ENCODE measurements at places on chromosomes 1 and 21.

- no peak for DNase-seq
These were observed 1.4 kb downstream of the TTC39A start for GRCh38 chr1:51328926-51329325.

GRCh38 chr21:32163386-32163785 is 115.5 kb downstream of the MIS18A start:
- no peak for DNase-seq

- peak; percentile 78 for DNase-seq
These were observed 15.8 kb upstream of the S100A11 start for GRCh38 chr1:152052606-152053005.

- no peak for DNase-seq
These were observed 122.5 kb downstream of the ATG4C start for GRCh38 chr1:62906428-62906886.

DNA sequence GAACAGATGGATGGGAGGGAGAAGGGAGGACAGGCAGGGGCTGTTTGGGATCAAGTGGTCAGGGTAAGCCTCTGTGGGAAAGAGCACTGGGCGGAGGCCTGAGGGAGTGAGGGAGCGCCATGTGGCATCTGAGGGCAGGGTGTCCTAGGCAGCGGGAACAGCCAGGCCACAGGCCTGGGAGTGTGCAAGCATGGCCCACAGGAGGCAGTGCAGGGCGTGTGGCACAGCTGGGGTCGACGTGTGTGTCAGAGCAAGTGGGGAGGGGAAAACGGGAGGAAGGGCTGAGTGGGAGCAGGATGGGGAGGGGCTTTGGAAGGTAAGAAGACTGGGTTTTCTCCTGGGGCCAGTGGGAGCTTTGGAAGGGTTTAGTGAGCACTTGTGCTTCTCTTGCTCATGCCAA is 143.4 kb downstream of the SYF2 start:
- DNase-seq, result no peak

GRCh38 chr1:192592981-192593708 is 17.6 kb downstream of the RGS1 start:
- no peak for DNase-seq

- DNase-seq, result no peak
These were observed 140.8 kb downstream of the LHX8 start for GRCh38 chr1:75274920-75275506.

DNA sequence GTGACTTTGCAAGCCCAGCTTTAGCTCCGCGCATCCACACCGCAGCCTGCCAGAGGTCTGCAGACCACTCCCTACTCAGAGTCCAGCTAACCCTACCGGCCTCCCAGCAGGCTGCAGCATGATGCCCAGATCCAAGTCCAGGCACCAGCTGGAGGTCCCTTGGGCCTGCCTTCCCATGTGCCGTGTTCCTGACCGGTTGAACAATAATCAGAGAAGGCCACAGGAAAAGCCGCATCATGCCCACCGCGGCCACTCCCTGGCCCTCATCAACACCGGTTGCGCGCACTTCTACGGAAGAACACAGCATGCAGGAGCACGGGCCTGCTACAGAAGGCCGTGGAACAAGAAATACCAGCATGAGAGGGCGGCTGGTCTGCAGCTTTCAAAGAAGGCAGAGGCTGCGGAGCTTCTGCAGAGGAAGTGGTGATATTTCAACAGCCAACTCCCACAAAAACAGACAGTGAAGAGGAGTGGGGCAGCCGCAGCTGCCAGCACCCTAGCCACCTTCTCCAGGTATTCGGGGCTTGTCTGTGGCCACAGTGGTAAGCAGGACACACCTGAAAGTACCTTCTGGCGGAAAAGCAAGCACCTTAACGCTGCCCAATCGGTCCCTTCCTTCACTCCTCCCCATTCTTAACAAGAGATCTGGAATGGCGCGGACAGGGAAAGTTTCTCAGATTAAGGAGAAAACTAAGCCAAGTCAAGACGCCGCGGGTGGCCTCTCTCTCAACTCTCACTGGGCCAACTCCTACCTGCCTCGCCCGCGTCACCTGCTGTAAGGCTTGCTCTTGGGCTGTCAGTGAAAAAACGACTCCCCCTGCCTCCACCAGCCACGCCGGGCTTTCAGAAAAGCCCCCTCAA is 1.5 kb downstream of the PGBD5 start:
- DNase-seq, result no peak

DNA sequence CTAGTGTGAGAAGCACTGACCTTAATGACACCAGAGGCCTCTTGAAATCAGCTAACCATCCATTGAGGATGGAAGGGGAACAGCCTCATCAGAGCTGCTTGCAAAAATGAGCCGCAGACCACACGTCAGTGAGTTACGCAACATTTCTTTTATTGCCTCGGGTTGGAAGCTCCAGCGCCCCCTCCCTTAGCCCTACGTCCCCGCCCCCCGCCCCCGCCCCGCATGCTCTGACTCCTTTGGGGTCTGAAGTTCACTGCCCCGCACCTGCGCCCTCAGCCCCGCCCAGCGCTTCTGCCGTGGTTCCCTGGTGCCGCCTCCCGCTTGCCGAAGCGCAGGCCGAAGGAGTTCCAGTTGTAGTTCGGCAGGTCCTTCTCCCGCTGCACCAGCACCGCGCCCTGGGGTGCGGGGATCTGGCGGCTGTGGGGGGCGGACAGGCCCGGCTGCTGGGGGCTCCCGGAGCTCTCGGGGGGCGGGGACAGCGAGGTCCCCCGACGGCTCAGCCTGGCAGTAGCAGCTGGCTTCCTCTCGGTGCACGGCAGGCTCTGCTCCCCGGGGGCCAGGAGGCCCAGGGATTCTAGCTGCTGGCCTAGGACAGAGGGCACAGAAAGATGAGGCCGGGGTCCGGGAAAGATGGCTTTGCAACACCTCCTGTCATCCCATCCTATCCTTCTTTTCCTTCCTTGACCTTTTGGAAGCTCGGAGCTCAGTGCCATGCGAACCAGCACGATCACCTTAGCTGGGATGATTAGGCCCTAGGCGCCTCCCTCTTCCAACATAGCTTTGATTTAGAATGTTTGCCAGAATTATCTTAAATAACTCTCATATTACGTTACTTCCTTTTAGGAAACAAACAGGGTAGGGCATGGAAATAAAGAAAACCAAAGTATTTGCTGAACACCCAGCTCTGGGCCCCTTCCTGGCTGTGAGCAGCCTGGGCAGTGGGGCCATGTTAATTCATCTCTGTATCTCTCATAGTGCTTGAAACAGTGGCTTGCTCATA is 5.8 kb downstream of the KISS1 start:
- no peak for DNase-seq

- no peak for DNase-seq
These were observed 29.0 kb downstream of the DHCR24 start for GRCh38 chr1:54857746-54858561.

GRCh38 chr1:116033322-116033721 is 57.0 kb downstream of the SLC22A15 start:
- DNase-seq, result no peak

DNA sequence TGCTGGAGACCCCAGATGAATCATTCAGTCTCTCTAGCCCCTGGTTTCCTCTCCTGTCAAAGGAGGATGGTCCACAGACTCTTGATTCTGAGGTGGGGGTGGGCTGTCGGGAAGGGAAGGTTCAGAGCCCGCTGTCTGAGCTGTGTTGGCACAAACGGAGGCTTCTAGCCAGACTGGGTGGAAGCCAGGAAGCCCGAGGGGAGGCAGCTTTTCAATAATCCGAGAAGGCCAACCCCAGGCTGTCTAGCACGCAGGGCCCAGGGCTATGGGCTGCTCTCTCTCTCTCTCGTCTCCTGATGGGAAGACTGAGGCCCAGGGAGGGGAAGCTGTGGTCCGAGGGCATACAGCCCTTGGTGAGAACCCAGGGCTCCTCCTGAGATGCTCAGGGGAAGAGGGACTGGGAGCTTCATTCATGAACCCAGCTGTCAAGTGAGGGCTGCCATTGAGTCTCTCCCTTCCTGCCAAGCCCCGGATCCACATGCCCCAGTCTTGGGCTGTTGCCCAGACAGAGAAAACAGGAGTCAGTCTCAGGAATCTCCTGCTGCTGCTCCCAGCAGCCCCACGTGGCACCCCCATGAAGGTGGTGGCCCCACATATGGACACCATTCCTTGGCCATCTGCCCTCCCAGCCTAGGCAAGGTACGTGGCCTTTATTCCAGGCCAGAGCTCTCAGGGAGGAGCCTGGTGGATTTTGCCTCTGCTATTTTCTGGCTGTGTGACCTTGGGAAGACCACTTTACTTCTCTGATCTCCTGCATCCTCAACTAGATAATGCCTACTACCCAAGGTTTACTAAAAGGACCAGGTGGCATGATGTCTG is 44.4 kb downstream of the RAP1GAP start:
- DNase-seq, result no peak

GRCh38 chr1:109895720-109896504 is 14.7 kb upstream of the CSF1 start:
- no peak for DNase-seq

- DNase-seq, result no peak
These were observed 63.1 kb downstream of the ELK4 start for GRCh38 chr1:205568469-205569361.

DNA sequence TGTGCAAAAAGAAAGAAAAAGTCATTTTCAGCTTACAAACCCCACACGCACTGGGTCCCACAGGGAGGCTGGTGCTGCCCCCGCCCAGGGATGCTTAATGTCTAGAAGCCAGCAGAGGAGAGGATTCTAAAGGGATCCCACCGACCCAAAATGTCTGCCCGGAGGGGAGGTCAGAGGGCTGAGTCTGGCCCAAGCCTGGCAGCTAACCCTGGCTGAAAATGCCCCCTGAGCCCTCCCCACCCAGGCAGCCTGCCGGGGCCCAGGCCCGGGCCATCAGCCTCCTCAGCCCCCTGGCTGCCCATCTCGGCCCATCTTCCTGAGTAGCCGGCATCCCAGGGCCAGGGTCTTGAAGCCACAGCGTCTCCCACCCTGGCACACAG is 33.5 kb downstream of the ACOT7 start:
- DNase-seq, result no peak

GRCh38 chr1:163872067-163872466 is 550.3 kb downstream of the NUF2 start:
- no peak for DNase-seq

- no peak for DNase-seq
These were observed 18.4 kb downstream of the CCT3 start for GRCh38 chr1:156319664-156320063.

DNA sequence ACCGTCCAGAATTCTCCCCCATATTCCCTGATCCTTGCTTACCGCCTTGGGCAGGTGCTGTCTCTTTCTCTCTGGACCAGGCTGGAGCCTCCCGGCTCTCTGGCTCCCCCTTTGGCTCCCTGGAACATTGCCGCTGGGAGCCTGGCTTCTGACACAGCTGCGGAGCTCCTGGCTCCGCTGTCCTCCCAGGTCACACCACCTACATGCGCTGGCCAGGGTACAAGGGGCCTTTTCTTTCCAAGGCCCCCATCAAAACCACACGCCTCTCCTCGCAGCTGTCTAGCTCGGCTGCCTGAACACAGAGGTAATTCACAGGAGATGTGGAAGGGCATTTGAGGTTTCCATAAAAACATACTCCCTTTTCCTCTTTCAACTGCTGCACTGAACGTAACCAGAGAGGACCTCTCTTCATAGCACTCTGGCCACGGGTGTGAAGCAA is 7.5 kb upstream of the ZNF648 start:
- DNase-seq, result no peak

- DNase-seq, result no peak
These were observed 339.2 kb upstream of the KAZN start for GRCh38 chr1:14259191-14259757.

GRCh38 chr1:108179018-108179417 is 21.1 kb downstream of the SLC25A24 start:
- DNase-seq, result no peak

DNA sequence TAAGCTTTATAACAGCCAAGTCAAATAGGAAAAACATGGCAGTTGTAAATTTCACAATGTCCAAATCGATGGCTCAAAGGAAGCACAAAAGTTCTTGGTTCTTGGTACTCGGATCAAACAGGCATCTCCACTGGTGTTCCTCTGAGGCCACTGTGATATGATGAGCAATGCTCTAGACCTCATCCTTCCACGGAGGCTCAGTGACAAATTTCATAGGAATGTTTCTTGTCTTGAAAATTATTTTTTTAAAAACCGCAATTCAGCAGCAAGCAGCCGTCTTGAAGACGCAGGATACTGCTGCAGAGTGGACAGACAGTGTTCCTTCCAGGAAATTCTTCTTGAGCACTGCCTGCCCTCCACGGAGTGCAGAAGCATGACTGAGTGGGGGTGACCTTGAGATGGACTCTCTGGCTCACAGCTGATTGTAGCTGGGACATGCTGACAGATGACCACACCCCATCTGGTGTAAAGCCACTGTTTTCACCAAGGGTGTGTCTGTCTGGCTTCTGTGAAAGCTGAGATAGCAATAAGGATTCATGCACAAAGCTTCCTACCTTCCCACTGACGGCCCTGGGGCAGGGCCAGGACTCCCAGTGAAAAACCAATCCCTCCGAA is 61.9 kb downstream of the TIAM1 start:
- no peak for DNase-seq

DNA sequence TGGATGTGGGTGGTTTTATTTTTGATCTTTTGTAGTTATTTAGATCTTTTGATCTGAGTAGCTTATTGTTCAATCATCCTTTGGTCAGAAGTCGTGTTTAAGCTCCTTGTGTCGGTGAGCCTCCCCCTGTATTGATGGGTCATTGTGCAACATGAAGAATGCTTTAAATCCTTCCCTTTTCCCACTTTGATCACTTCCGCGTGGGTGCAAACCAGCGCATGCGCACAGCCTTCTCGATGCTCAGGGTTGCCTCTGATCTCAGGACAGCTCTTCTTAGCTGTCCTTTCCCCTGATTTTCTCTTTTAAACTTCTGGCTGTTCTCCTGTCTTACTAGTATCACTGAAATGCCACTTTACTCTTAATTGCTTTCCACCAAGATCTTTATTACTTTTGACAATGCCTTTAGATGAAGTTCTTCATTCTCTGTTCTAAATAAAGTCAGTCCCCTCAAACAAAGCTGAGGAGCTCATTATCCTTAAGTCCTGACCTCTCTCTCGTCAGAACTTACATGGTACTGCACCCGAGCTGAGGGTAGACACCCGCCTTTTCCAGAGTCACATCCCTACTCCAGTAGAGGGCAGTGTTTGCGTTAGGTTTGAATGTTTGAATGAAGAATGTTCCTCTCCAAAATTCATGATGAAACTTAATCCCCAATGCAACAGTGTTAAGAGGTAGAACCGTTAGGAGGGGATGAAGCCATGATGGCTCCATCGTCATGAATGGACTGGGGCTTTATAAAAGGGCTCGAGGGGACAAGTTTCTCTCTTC is 547.9 kb upstream of the TMPRSS15 start:
- no peak for DNase-seq

DNA sequence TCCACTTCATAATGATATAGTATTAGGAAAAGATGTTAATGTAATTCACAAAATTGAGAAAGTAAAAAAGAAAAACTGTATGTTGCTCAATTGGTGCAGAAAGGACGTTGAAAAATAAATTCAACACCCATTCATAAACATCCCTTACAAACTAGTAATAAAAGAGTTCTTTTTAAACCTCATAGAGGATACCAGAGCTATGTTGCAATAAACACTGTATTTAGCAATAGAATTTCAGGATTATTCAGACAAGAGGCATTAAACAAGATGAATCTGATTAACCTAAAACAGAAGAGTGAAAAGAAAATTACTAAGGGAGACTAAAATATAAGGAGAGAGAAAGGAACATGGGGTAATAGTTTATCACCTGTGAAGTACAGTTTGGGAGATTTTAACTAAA is 154.8 kb downstream of the NTPCR start:
- no peak for DNase-seq

GRCh38 chr1:47764461-47765046 is 232.6 kb downstream of the TRABD2B start:
- peak; percentile 24 for DNase-seq
